Neural progenitor cell (in vitro differentiated cells): ENCODE measurements at places on chromosomes 5 and 9. TPM values are rescaled to one million over a fixed set of nuclear protein-coding genes. Genes with fewer than 3 reads are reported as not detected.

- no peaks in the 10 kb centered on the region for H3K36me3 ChIP-seq
- H3K27me3 ChIP-seq, result peaks cover 43% of the 10 kb centered on the region
- H3K4me3 ChIP-seq, result no peak overlapping the region
- H3K27ac ChIP-seq, result no peak overlapping the region
Observed at GRCh38 chr5:136030956-136031611, 2.3 kb downstream of the TGFBI start.

DNA sequence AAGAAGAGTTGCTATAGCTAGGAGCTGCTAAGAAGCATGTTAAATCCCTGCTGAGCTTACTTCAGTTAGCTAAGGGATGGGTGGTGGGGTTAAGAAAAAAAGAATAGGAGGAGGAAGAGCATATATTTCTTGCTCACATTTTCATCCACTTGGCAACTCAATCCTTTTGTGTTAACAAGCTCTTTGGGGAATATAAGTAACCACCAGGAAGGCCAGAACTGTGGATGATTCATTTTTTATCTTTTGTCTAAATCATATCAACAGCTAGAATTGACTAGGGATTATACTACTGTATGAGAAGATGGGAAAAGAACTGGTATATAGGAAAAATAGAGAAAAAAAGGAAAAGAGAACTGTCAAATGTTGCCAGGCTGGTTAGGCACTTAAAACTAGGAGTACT is 555.3 kb upstream of the ARRDC3 start:
- H3K27ac ChIP-seq, result no peak overlapping the region
- no peaks in the 10 kb centered on the region for H3K4me1 ChIP-seq
- H3K4me3 ChIP-seq, result no peak overlapping the region

- H3K36me3 ChIP-seq, result no peaks in the 10 kb centered on the region
- H3K4me1 ChIP-seq, result no peaks in the 10 kb centered on the region
- DNase-seq, result no peak
- no peak overlapping the region for H3K27ac ChIP-seq
- H3K27me3 ChIP-seq, result no peaks in the 10 kb centered on the region
- H3K4me3 ChIP-seq, result no peak overlapping the region
Observed at GRCh38 chr9:70672161-70672649, 257.7 kb upstream of the KLF9 start.

- DNase-seq, result no peak
- no peak overlapping the region for H3K27ac ChIP-seq
- H3K4me3 ChIP-seq, result no peak overlapping the region
- H3K4me1 ChIP-seq, result no peaks in the 10 kb centered on the region
- no peaks in the 10 kb centered on the region for H3K36me3 ChIP-seq
Observed at GRCh38 chr9:71937070-71937625, 25.7 kb downstream of the C9orf85 start.

The ZMAT2 gene
- total RNA-seq, result 62.2 and 71.5 TPM in 2 replicates

The PLGRKT gene
- total RNA-seq, result 37.7 and 38.4 TPM in 2 replicates

DNA sequence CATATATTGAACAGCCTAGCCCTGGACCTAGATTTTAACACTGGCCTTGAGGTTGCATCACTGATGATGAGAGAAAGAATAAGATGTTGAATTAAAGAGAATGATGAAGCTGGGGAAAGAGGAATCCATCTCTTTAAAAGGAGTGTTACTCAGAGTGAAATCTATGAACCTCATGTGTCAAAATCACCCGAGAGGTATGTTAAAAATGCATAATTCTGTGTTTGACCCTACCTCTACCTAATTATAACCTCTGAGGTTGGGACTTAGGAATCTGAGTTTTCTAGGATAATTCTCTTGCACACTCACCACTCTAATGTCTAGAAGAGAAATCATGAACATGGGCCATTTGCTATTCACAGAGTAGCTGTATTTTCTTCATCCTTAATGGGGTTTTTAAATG is 479.4 kb downstream of the ENC1 start:
- no peak for DNase-seq
- no peaks in the 10 kb centered on the region for H3K36me3 ChIP-seq
- no peak overlapping the region for H3K27ac ChIP-seq

- peaks cover 35% of the 10 kb centered on the region for H3K4me1 ChIP-seq
- H3K4me3 ChIP-seq, result no peak overlapping the region
- H3K27ac ChIP-seq, result no peak overlapping the region
- peak; percentile 83 for DNase-seq
- no peaks in the 10 kb centered on the region for H3K27me3 ChIP-seq
Observed at GRCh38 chr9:18504707-18505106, 30.8 kb downstream of the ADAMTSL1 start.

GRCh38 chr9:136806067-136806466 is 1.7 kb upstream of the RABL6 start:
- H3K36me3 ChIP-seq, result peaks cover 3% of the 10 kb centered on the region
- peaks cover 5% of the 10 kb centered on the region for H3K27me3 ChIP-seq
- no peak for DNase-seq
- peaks cover 29% of the 10 kb centered on the region for H3K4me1 ChIP-seq
- H3K4me3 ChIP-seq, result no peak overlapping the region
- no peak overlapping the region for H3K27ac ChIP-seq

- no peak for DNase-seq
- H3K27me3 ChIP-seq, result no peaks in the 10 kb centered on the region
- no peak overlapping the region for H3K27ac ChIP-seq
- H3K4me1 ChIP-seq, result peaks cover 13% of the 10 kb centered on the region
Observed at GRCh38 chr5:74334062-74334761, 306.3 kb downstream of the ENC1 start.

DNA sequence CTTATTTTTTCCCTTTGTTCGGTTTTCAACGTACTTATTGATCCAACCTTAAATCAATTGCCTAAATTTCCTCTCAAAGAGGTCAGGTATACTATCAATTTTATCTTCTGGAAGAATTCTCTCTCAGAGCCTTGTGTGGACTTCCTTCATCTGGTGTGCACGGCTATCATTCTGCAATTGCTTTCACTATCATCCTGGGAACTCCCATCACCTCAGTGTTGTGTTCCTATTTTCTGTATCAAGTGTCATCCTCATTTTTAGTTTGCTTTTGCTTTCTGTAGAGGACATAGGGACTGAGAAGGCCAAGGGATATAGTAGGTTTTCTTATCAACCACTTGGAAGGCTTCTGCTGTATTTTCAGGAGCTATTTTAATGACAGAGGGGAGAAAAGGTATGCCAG is 11.3 kb downstream of the STOM start:
- peaks cover 12% of the 10 kb centered on the region for H3K4me1 ChIP-seq
- H3K27ac ChIP-seq, result no peak overlapping the region
- H3K4me3 ChIP-seq, result no peak overlapping the region
- no peaks in the 10 kb centered on the region for H3K27me3 ChIP-seq
- H3K36me3 ChIP-seq, result no peaks in the 10 kb centered on the region
- DNase-seq, result no peak

DNA sequence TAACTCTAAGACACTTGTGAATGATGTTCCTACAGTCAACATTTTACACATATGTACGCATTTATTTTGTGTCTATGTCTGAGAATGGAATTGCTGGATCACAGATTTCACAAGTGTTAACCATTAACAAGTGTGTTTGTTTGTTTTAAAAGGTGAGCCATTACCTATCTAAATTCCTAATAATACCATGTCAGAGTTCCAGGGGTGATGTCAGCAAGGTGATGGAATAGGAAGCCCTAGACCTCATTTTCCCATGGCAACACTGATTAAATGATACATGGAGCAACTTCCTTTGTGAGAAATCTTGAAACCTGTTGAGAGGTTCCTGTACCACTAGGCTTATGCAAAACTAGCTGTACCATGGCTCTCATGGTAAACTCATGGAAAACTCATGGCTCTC is 309.7 kb downstream of the CYLC2 start:
- no peaks in the 10 kb centered on the region for H3K4me1 ChIP-seq
- H3K27me3 ChIP-seq, result no peaks in the 10 kb centered on the region
- no peaks in the 10 kb centered on the region for H3K36me3 ChIP-seq
- H3K4me3 ChIP-seq, result no peak overlapping the region
- no peak for DNase-seq

DNA sequence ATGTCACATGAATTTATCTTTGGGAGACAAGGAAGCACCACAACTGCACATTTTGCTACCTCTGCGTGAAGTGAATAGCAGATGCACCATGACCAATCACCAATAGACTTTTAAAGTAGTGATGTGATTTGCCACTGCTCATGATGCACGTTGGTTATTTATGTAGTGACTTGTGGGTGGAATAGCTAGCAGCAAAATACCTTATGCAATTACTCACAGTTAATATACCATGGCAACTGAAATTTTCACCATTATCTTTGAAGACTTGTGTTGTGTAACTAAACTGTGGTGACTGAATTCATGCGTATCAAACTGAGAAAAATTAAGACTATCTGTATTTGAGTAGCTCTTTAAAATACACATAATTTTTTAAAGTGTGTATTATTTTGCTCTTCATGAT is 46.2 kb upstream of the TUSC1 start:
- H3K4me1 ChIP-seq, result no peaks in the 10 kb centered on the region
- no peaks in the 10 kb centered on the region for H3K36me3 ChIP-seq
- DNase-seq, result no peak
- H3K4me3 ChIP-seq, result no peak overlapping the region
- H3K27me3 ChIP-seq, result no peaks in the 10 kb centered on the region

The ARAP3 gene
- total RNA-seq, result 7.6 and 17.0 TPM in 2 replicates

DNA sequence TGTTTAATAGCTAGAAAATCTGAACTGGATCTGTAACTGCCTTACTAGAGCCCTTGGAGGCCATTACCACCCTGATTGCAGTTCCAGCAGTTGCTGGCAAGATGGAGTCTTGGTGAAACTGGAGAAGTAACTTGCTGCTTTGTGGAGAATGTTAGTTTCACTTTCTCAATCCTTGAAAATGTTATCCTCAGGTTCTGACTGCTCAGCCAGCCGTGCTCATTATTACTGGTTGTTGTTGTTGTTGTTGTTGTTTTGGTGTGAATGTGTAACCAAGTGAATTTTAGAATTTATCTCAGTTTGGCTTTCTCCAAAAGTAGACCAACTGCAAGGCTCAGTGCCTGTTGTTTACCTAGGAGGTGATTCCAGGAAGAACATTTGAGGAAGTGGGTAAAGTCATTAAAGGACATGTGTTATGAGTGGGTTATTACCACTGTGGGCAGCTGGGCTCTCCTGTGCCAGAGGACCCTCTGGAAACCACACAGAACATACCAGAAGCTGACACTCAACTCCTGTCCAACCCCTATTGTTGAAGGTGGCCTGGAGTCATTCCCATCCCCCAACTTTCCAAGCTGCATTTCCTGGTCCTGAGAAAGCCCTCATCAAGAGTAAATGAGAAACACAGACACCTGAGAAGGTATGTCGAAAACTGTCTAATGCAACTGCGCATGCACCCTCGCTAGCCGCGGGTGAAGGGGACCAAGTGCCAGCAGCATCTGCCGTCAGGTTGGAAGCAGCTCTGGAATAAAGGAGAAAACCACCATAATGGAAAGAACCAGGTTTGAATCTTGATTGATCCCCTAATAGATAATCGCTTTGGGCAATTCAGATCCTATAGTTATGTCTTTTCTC is 111.6 kb downstream of the CMYA5 start:
- H3K36me3 ChIP-seq, result no peaks in the 10 kb centered on the region
- H3K4me3 ChIP-seq, result no peak overlapping the region
- no peaks in the 10 kb centered on the region for H3K4me1 ChIP-seq
- H3K27me3 ChIP-seq, result no peaks in the 10 kb centered on the region
- DNase-seq, result no peak

DNA sequence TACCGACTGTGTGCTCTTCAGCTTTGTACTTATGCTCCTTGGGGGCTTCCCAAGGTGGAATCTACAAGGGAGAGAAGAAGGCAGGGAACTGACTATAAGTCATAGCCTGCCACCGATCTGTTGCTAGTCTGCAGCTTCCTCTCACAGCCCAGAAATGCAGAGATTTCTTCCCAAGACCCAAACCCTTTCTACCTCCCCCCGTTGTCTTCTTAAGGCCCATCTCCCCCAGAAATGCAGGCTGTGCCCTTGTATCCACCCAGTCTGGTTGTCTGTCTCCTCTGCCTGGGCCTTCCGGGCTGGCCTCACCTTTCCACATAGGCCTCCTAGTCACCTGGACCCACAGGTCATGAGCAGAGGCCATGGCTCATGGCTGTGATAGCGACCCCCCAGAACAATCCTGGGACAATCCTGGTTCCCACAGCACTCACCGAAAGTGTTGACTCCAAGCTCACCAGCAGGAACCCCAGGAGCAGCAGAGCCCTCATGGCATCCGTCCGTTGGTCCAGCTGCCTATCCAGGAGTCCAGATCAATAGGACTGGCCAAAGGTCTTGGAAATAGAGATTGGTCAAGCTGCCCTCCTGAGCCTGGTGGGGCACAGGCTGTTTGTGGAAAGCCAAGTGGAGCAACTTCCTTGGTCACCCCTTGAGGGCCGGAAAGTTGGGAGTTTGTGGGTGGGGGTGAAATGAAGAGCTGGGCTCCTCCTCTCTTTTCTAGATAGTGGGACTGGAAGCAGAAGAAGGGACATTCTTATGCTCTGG is at the start of gene F12:
Gene F12 (minus strand): TSS at position 522 of the 759 bp plus-strand sequence. CDS start 37 bp downstream, at position 485.
- H3K36me3 ChIP-seq, result no peaks in the 10 kb centered on the region
- DNase-seq, result no peak
- H3K4me1 ChIP-seq, result peaks cover 2% of the 10 kb centered on the region
- peaks cover 68% of the 10 kb centered on the region for H3K27me3 ChIP-seq
- no peak within 1 kb of the TSS for H3K4me3 ChIP-seq

DNA sequence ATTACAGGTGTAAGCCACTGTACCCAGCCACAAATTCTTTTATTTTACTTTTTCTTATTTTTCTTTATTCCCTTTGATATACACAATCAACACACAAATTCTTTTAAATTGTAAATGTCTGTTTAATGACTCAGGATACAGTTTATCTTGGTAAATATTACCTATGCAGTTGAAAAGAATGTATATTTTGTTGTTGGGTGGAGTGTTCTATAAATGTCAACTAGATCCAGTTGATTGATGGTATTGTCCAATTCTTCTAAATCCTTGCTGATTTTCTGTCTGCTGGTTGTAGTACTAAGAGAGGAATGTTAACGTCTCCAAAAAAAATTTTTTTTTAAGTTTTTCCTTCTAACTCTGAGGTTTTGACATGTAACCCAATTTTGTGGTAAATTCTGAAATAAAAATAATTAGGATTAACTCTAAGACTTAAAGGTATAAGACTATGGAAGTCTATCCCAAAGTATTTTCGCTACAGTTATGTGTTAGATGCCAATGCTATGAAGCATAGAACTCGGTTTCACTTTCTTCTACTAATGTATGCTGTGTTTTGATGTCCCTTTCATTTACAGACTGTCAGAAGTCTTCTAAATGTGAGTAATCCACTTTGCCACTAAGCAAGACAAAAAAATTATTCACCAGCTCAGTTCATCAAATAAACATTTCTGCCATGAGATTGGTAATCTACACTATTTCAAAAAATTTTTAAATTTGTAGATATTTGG is 720.2 kb upstream of the C9orf72 start:
- no peak overlapping the region for H3K27ac ChIP-seq
- DNase-seq, result no peak
- no peak overlapping the region for H3K4me3 ChIP-seq
- H3K4me1 ChIP-seq, result no peaks in the 10 kb centered on the region

The FBP2 gene
- not detected in 2 replicates for total RNA-seq

The ORM2 gene
- total RNA-seq, result 0.43 TPM in 1 of 2 replicates, not detected in the other

- H3K4me1 ChIP-seq, result no peaks in the 10 kb centered on the region
- peaks cover 6% of the 10 kb centered on the region for H3K36me3 ChIP-seq
- H3K27ac ChIP-seq, result no peak overlapping the region
- H3K4me3 ChIP-seq, result no peak overlapping the region
- H3K27me3 ChIP-seq, result no peaks in the 10 kb centered on the region
Observed at GRCh38 chr9:110869931-110870330, 168.3 kb downstream of the LPAR1 start.

The ZNF658 gene
- total RNA-seq, result 9.1 and 16.9 TPM in 2 replicates

GRCh38 chr9:94807556-94807955 is 81.1 kb downstream of the AOPEP start:
- DNase-seq, result no peak
- H3K4me3 ChIP-seq, result no peak overlapping the region
- H3K27ac ChIP-seq, result no peak overlapping the region
- H3K27me3 ChIP-seq, result no peaks in the 10 kb centered on the region
- H3K4me1 ChIP-seq, result peaks cover 3% of the 10 kb centered on the region

The UBLCP1 gene
- 43.4 and 79.1 TPM in 2 replicates for total RNA-seq

The NR5A1 gene
- total RNA-seq, result 1.0 and 3.3 TPM in 2 replicates

The UNC5A gene
- total RNA-seq, result 1.2 and 3.6 TPM in 2 replicates
